ENCODE measurements at places on chromosomes 1 and 21.
A peak's percentile ranks its signal among the peaks of the same experiment; 100 is the strongest.

GRCh38 chr1:53273526-53273925 lies 35.2 kb upstream of the MAGOH start:
- no peak for DNase-seq

- no peak for DNase-seq
Measured at GRCh38 chr1:100308777-100309176, 42.8 kb downstream of the RTCA start.

DNA sequence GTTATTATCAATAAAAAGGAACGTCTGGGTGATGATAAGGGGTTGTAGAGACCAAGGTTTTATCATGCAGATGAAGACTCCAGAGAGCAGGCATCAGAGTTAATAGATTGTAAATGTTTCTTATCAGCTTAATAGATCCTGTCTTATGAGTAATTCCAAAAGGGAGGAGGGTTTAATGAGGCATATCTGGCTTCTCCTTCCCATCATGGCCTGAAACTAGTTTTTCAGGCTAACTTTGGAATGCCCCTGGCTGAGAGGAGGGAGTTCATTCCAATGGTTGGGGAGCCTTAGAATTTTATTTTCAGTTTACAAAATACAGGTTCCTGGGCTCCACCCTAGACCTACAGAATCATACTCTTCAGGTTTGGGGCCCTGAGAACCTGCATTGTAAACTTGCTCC lies 13.5 kb downstream of the PLA2G2D start:
- DNase-seq: no peak

DNA sequence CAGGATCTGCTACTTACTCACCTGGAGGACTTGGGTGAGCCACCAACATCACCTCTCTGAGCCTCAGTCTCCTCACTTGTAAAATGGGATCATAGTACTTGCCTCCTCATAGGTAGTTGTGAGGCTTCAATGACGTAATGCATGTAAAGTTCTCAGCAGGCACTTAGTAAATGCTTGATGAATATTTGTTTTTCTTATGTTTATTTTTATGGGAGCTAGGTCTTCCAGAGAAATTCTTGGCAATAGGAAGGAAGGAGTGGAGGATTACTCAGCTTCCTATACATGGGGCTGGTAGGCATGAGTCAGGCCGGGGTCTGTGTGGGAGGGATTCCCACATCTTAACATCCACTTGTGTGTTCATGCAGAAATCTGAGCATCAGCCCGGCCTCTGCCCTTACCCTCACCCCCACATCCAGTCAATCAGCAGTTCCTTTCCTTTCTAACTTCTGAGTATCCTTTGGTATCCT lies 95.4 kb upstream of the USP24 start:
- DNase-seq: no peak

DNA sequence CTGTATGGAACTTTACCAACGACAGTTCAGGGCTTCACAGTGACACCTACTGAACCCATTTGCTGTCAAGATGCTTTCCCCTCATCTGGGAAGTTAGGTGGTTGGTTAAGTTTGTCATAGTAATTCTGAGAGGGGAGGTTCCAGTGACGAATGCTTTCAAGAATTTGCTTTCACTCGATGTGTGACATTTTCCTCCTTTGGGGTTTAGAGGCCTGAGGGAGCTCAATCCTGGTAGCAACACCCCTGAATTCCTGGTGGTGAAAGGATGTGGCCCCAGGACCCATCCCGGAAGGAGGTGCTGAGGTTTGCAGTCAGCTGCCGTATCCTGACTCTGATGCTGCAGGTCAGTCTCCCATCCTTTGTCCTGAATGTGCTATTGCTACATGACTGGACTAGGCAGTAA lies 2.8 kb downstream of the PIGV start:
- DNase-seq: no peak

- no peak for DNase-seq
Measured at GRCh38 chr21:17269760-17270159, 243.1 kb upstream of the CXADR start.

- no peak for DNase-seq
Measured at GRCh38 chr1:113931451-113931851, 2.3 kb downstream of the HIPK1 start.

DNA sequence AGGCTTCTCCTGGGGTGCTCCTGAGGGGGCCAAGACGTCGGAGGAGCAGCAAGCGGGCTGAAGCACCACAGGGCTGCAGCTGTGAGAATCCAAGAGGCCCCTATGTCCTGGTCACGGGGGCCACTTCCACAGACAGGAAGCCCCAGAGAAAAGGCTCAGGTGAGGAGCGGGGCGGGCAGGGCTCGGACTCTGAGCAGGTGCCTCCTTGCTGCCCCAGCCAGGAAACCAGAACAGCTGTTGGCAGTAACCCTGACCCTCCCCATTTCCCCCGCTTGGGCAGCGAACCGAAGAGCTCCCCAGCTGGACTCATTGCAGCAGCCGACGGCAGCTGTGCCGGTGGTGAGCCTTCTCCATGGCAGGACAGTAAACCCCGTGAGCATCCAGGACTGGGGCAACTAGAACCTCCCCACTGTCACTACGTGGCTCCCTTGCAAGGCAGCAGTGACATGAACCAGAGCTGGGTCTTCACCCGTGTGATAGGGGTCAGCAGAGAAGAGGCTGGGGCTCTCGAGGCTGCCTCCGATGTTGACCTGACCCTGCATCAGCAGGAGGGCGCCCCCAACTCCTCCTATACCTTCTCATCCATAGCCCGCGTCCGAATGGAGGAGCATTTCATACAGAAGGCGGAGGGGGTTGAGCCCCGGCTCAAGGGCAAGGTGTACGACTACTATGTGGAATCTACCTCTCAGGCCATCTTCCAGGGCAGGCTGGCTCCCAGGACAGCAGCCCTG lies 625 bp downstream of the KLHDC7A start:
- DNase-seq: peak; percentile 45

- DNase-seq: no peak
Measured at GRCh38 chr1:167515893-167516321, 2.4 kb downstream of the CD247 start.

- peak; percentile 72 for DNase-seq
Measured at GRCh38 chr1:25820247-25821111, 725 bp downstream of the MTFR1L start.

GRCh38 chr1:81313289-81313688 lies 487.4 kb upstream of the ADGRL2 start:
- DNase-seq: no peak

- DNase-seq: no peak
Measured at GRCh38 chr1:78075621-78076020, 29.9 kb downstream of the GIPC2 start.

DNA sequence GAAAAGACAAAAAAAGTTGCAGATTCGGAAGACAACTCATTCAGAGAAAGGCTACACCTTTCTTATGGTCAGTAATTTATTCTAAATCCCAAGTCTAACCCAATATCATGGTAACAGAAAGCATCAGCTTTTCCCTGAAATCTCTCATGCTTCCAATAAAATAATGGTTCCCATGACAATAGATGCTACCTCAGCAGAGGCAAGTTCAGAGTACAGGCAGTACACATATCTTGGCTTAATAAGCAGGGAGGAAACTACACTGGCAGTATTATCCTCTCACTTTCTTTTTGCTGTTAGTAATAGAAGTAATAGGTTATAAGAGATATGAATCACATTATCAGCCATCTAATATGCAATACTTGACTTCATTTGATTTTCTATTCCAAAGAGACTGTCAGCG lies 137.1 kb downstream of the DPYD start:
- no peak for DNase-seq

GRCh38 chr1:35507947-35508346 lies 49.3 kb downstream of the KIAA0319L start:
- no peak for DNase-seq

All from NCI-H1417 (cell line).